OCI-LY7 (cell line): ENCODE measurements at places on chromosomes 1 and 21.

DNA sequence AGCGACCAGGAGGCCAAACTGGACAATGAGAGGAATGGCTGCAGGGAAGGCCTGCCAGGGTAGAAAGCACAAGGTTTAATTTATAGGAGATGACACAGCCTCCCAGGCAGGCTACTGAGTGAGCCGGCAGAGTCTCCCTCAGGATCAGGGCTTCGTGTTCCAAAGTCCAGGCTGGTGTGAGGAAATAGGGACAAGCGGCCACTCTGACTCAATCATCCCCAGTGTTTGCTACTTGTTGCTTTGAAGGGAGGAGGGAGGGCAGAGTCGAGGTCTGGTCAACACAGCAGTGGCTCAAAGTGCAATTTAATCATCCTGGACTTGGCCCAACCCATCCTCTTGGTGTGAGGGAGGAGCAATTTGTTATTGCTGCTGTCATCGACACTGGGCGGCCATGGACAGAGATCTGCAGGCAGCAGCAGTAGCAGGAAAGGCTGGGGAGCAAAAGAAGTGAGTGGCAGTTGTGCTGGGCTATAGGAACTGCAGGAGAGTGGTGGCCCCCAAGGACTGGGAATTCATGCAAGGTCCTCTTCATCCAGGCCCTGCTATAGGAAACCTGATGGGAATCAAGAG, 27.5 kb downstream of the TBX15 start:
- DNase-seq: peak; percentile 4

DNA sequence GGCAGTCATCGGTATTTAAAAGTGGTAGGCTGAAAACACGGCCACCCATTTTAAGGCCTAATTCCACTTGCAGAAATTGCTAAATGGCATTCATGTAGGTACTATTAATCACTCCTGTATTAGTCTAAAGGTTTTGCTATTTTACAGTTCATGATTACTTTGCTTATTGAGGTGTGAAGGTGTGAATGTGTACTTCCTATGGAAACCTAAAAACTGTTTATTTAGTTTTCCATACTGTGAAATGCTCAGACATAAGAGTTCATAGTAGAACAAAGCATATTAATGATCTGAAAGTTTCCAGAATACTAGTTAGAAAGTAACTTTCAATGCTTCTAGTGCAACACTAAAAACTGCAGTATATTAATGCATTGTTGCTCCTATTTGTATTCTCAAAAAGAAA, 69.8 kb downstream of the ITGB3BP start:
- no peak for DNase-seq

DNA sequence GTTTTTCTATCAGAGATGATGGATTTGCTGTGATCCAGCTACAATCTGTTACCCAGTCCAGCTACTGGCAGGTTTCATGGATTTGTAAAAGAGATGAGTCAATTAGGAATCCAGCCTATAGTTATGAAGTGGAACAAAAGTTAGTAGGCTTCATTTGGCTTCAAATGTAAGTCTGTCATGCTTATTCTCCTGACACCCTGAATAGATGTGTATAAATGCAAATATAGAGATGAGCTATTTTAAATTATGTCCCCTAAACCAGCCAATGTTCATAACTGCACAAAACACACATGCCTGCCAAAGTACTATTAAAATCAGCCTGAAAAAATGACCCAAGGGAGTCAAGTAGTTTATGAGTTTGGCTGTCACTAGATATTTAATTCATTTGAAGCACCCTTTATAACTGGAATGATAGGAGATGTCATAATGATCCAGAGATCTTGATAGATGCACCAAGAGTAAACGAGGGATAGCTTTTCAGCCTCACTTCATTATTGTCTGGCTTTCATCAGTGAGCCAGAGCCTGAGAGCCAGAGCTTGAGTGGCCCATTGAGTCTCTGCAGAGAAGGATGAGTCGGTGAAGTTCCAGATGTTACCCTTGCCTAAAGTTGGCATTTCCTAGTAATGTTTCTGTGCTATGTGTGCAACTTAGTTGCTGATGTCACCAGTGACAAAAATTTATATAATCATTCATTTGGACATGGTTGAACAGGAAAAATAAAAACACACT, 11.8 kb upstream of the NTMT2 start:
- no peak for DNase-seq

DNA sequence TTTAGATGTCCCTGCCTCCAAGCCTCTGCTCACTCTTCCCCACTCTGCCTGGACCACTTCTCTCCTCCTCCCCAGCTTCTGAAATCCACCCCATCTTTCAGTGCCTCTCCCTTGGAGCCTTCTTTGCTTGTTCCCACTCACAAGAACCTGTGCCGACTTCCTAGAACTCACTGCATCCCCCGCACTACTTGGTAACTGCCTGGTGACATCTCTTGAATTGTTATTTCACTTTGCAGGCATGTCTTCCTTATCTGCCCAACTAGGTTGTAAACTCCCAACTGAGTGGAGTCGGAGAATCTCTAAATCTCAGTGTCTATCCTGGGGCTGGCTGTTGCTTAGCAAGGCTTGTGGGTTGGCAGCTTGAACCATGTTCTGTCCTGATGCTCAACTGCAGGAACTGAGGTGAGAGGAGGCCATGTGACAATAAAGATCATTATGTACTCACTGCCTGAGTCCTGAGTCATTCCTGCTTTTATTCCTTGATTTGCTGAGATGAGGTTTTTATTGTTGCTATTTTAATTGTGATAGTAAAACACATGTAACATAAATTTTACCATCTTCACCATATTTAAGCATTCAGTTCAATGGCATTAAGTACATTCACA, 3.9 kb downstream of the KPRP start:
- no peak for DNase-seq

GRCh38 chr1:206785182-206785765, 13.0 kb upstream of the IL10 start:
- no peak for DNase-seq

DNA sequence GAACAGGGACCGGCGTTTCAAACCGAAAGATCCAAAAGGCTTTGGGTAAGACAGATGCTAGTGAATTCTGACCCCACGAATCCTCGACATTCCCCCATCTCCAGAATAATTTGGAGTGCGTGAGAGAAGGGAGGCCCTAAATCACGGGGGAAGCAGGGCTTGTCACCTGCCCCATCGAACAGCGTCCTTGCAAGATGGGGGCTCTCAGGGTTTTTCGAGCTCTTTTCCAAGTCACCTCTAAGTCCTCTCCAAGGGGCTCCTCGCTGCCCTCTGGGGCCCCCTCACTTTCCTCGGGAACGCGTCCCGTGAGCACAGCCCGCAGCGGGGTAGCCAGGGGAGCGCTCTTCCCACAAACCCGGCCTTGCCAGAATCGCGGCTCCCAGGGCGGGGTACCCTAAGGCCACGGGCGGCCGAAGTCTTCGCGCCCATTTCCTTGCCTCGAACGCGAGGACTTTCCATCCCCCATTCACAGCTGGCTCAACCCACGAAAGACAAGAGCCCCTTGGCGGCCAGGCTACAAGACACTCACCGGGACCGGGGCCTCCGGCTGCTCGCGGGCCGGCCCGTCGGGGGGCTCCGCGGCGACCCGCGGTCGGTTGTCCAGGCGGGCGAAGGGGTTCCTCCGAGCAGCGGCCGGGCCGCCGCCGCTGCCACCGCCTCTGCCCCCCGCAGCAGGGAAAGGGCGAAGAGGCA, 546 bp downstream of the DONSON start:
- DNase-seq: peak; percentile 57

DNA sequence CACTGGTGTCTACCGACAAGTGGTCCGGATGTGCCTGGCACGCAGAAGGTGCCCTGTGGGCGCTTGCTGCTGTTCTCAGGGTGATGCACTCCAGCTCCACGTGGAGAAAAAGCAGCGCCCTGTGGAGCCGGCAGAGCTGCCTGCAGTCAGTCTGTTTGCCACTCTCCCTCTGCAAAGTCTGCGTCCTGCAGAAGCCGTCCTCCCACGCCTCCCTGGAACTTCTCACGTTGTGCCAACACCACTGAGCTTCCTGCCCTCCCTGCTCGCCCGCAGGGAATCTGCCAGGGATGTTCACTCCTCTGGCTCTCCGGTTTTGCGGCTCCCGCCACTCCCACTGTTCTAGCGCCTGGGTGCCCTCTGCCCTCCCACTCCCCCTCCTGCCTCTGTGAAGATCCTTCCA, 19.8 kb upstream of the UBXN10 start:
- no peak for DNase-seq

- DNase-seq: no peak
These were observed 15.0 kb upstream of the OLFML2B start for GRCh38 chr1:162038624-162039023.

DNA sequence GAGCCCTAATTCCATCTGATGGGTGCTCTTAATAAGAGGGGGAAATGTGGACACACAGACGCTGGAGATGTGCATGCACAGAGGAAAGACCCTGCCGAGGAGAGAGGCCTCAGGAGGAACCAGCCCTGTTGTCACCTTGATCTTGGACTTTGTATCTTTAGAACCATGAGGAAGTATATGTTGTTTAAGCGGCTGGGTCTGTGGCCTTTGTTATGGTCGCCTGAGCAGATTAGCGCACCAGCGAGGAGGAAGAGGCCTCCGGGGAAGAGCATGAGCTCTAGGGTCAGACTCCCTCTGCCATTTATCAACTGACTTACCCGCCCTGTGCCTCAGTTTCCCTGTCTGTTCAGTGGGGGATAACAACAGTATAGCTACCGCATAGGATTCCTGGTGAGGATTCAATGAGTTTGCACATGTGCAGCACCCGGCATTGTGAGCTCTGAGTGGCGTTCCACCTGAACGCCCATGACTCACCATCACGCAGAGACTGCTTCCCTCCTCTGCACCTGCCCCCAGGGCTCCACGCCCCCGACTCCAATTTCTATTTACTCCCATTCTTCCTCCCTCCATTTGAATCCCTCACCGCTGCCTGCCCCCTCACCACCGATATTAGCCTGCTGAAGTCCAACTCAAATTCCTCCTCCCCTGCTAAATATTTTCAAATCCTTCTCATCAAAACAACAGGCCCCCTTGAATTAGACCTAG, 67.2 kb downstream of the ATP5PO start:
- DNase-seq: peak; percentile 14

- no peak for DNase-seq
These were observed 143.5 kb downstream of the DMRTA2 start for GRCh38 chr1:50279622-50280330.

- DNase-seq: no peak
These were observed 1.5 kb downstream of the B4GALT2 start for GRCh38 chr1:43980255-43981134.

GRCh38 chr1:44263568-44264450, 50.5 kb downstream of the DMAP1 start:
- no peak for DNase-seq

- no peak for DNase-seq
These were observed 699 bp upstream of the RGS2 start for GRCh38 chr1:192808163-192808517.

DNA sequence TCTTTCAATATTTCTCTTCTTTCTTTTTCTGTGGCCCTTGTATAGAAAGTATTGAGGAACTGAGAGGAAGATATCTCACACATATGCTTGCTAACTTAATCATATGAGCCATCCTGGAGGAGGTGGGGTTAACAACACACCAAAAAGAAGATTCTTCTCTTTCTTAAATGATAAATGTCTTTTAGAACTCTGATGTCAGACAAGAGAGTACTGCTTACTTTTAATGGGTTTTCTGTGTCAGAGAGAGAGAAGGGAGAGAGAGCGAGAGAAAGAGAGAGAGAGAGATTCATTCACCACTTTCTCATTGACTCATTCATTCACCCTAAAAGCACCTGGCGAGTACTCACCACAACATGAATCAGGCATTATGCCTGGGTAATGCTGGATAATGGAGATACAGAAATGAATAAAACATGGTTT, 250.3 kb upstream of the SGIP1 start:
- no peak for DNase-seq

DNA sequence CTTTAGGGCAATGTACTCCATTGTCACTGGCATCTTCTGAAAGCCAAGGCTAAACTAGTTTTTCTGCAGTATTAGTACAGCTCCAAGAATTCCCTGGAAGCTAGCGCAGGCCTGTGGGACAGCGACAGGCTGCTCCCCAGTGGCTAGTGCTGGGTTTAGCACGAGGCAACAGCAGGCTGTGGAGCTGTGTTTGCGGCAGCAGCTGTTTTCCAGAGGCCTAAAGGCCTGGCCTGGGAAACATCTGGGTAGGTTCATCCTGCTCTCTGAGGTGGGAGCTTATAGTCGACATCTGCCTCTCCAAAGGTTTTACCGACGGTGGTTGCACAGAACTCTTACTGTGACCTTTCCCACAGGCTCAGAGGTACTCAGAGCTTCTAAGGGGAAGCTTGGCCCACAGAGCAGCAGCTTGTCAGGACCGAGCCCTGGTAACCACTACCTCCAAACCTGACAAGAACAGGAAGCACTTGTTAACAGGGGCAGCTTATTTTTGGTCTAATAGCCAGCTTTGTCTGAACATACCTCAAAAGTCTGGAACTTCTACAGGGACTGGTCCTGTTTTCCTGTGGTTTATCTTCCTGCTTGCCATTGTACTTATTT, 17.2 kb downstream of the CC2D1B start:
- no peak for DNase-seq

DNA sequence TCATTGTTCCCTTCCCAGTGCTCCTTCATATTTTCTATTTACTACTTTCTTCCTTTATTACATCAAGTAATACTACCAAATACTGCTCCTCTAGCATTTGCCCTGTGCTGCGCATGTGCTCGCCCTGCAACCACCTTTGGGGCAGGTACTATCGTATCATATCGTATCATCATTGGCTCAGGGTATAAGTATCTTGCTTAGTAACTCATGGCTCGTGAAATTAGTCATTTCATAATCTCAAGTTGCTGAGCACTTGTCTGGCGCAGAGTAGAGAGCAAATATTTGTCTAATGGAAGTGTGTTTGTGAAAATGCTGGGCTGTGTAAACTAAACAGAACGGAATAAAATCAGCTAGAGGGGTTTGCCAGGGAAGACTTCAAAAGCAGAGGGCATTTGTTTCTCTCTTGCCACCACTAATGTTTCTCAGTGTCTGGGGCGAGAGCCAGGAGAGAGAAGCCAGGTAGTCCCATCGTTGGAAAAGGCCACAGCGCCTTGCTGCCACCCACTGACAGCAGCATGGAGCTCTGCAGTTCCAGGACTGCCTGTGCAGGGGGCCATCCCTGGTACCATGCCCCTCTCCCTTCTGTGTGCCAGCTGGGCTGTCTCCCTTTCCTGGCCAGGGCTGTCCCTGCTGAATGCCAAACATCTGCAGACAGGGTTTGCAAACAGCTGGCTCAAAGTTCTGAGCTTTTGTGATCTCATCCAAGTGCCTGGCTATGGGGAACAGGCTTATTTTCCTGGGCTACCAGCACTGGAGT, 20.0 kb upstream of the CPT2 start:
- DNase-seq: no peak

DNA sequence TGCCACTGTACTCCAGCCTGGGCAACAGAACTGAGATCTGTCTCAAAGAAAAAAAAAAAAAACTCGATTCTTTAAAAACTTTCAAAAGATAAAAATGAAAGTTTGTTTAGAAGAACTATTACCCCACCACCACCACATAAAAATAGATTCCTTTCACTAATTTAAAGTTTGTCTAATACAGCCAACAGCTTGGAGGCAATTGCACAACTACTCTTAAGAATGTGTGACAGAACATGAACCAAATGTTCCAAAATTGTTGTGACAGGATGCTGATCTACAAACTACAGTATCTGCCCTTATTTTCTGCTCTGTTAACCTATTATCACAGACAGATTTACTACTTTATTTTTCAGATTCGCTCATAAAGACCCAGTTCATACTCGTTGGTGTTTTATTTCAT, 5.5 kb upstream of the TGFBR3 start:
- DNase-seq: no peak
